ENCODE measurements at places on chromosomes 5 and 9. TPM values are rescaled to one million over a fixed set of nuclear protein-coding genes. Genes with fewer than 3 reads are reported as not detected.

CATSPER3 gene
- total RNA-seq, result 0.53 TPM

GRCh38 chr5:108989761-108990392 is 242.2 kb downstream of the FER start:
- H3K36me3 ChIP-seq, result peaks cover 19% of the 10 kb centered on the region
- no peaks in the 10 kb centered on the region for H3K4me1 ChIP-seq
- no peak overlapping the region for H3K27ac ChIP-seq
- H3K27me3 ChIP-seq, result no peaks in the 10 kb centered on the region

- no peak for DNase-seq
- H3K4me1 ChIP-seq, result no peaks in the 10 kb centered on the region
- H3K27me3 ChIP-seq, result no peaks in the 10 kb centered on the region
- H3K36me3 ChIP-seq, result peaks cover 30% of the 10 kb centered on the region
Observed at GRCh38 chr5:134769206-134769605, 10.6 kb downstream of the DDX46 start.

DNA sequence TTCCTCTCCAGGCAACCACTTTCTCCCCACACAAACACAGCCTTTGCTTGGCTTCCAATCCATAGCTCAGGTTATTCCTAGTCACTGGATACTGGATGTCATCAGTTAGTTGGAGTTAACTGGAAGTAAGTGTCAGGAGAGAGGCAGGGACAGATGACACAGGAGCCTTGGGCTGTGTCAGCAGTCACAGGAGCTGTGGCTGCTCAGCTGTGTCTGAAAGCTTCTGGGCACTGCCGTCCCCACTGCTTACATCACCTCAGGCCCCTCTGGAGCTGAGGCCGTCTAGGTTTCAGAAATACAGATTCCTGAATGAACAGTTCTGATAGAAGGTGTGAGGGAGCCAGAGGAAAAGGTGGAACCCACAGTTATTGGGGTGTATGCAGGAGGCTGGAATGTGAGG is 17.3 kb upstream of the FAM240B start:
- H3K36me3 ChIP-seq, result no peaks in the 10 kb centered on the region
- H3K4me1 ChIP-seq, result no peaks in the 10 kb centered on the region
- peaks cover 11% of the 10 kb centered on the region for H3K27me3 ChIP-seq
- DNase-seq, result no peak
- H3K4me3 ChIP-seq, result no peak overlapping the region

DNA sequence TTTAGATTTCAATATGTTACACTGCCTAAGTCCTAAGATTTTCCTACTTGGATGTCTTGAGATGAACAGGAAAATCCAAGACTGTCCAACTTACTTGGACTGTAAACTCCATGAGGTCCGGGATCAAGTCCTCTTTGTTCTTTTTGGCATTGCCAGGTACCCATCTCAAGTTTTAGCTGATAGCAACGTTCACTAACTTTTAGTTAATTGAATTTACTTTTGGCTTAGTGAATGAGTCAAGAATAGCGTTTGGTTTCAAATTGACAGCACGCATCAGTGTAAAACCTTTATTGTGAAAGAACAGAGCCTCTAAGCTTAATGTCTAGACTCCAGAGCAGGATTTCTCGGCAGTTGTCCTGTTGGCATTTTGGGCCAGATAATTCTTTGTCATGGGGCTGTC is 37.2 kb downstream of the ALDH1A1 start:
- no peak overlapping the region for H3K27ac ChIP-seq
- no peak overlapping the region for H3K4me3 ChIP-seq
- no peaks in the 10 kb centered on the region for H3K4me1 ChIP-seq
- no peaks in the 10 kb centered on the region for H3K27me3 ChIP-seq
- no peak for DNase-seq

GRCh38 chr9:3028535-3028934 is 184.6 kb upstream of the PUM3 start:
- H3K4me3 ChIP-seq, result no peak overlapping the region
- H3K36me3 ChIP-seq, result no peaks in the 10 kb centered on the region
- H3K27ac ChIP-seq, result no peak overlapping the region
- DNase-seq, result no peak
- peaks cover 10% of the 10 kb centered on the region for H3K27me3 ChIP-seq

DNA sequence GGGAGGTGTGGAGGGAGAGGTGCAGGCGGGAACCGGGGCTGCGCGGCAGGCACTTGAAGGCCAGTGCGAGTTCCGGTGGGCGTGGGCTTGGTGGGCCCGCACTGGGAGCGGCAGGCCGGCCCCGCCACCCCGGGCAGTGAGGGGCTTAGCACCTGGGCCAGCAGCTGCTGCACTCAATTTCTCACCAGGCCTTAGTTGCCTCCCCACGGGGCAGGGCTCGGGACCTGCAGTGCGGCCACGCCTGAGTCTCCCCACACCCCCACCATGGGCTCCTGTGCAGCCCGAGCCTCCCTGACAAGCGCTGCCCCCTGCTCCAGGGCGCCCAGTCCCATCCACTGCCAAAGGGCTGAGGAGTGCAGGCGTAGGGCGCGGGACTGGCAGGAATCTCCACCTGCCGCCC is 284.5 kb downstream of the DEPDC1B start:
- H3K4me3 ChIP-seq, result no peak overlapping the region
- no peaks in the 10 kb centered on the region for H3K27me3 ChIP-seq
- no peaks in the 10 kb centered on the region for H3K36me3 ChIP-seq
- H3K27ac ChIP-seq, result no peak overlapping the region
- no peak for DNase-seq
- no peaks in the 10 kb centered on the region for H3K4me1 ChIP-seq

FOXD4L5 gene
- total RNA-seq, result not detected

PFN3 gene
- total RNA-seq, result not detected

GFM2 gene
- 30.9 TPM for total RNA-seq

GRCh38 chr5:151181818-151182523 is 24.4 kb upstream of the ANXA6 start:
- DNase-seq, result no peak
- no peak overlapping the region for H3K4me3 ChIP-seq
- H3K36me3 ChIP-seq, result peaks cover 20% of the 10 kb centered on the region
- no peaks in the 10 kb centered on the region for H3K27me3 ChIP-seq

SV2C gene
- 0.10 TPM for total RNA-seq

- H3K27me3 ChIP-seq, result peaks cover 2% of the 10 kb centered on the region
- no peak overlapping the region for H3K4me3 ChIP-seq
- H3K4me1 ChIP-seq, result no peaks in the 10 kb centered on the region
- no peaks in the 10 kb centered on the region for H3K36me3 ChIP-seq
Observed at GRCh38 chr9:119963798-119964372, 594.6 kb upstream of the BRINP1 start.

NR2F1-AS1 gene
- not detected for total RNA-seq

EMB gene
- total RNA-seq, result 87.6 TPM

DNA sequence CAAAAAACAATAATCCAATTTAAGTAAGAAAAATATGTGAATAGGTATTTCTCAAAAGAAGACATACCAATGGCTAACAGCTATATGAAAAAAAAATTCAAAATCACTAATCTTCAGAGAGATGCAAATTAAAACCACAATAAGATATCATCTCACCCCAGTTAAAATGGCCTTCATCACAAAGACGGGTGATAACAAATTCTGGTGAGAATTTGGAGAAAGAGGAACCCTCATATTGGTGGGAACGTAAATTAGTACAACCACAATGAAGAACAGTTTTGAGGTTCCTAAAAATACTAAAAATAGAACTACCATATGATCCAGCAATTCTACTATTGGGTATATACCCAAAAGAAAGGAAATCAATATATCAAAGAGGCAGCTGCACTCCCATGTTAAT is 94.3 kb downstream of the TMEM167A start:
- no peak overlapping the region for H3K4me3 ChIP-seq
- H3K36me3 ChIP-seq, result no peaks in the 10 kb centered on the region
- no peak overlapping the region for H3K27ac ChIP-seq
- DNase-seq, result no peak

GRCh38 chr5:172853355-172853975 is 19.4 kb downstream of the ERGIC1 start:
- no peaks in the 10 kb centered on the region for H3K36me3 ChIP-seq
- H3K4me3 ChIP-seq, result no peak overlapping the region
- peaks cover 23% of the 10 kb centered on the region for H3K4me1 ChIP-seq
- no peaks in the 10 kb centered on the region for H3K27me3 ChIP-seq
- DNase-seq, result no peak
- peak overlapping the region; percentile 6 for H3K27ac ChIP-seq

DNA sequence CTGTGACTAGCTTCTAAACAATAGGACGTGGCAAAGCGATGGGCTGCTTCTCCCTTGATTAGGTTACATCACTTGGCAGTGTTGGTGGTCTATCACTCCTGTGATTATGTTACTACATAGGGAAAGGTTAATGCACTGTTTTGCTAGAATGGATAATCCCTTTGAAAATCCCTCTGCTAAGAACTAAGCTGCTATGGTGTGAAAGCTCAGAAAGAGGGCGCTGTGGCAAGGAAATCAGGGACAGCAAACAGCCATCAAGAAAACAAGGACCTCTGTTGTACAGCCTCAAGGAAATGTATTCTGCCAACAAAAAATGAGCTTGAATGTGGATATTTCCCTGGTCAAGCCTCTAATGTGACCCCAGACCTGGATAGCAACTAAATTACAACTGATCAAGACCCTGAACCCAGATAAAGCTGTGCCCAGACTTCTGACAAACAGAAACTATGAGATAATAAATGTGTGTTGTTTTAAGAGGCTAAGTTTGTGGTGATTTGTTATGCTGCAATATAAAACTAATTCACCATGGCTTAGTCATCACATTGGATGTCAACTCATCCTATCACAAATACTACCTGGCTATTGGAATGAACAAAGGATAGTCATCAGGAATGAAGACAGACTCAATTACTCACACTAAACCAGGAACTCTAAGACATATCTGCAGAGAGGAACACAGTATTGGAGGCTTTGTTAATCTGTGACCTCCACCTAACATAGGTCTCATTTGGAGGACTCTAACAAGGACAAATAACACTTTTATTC is 1215.9 kb downstream of the EFNA5 start:
- no peak overlapping the region for H3K4me3 ChIP-seq
- no peaks in the 10 kb centered on the region for H3K4me1 ChIP-seq
- H3K27me3 ChIP-seq, result no peaks in the 10 kb centered on the region

- peaks cover 2% of the 10 kb centered on the region for H3K36me3 ChIP-seq
- no peak for DNase-seq
- peaks cover 5% of the 10 kb centered on the region for H3K4me1 ChIP-seq
- no peaks in the 10 kb centered on the region for H3K27me3 ChIP-seq
Observed at GRCh38 chr9:127876026-127876763, 1.3 kb downstream of the AK1 start.

DNA sequence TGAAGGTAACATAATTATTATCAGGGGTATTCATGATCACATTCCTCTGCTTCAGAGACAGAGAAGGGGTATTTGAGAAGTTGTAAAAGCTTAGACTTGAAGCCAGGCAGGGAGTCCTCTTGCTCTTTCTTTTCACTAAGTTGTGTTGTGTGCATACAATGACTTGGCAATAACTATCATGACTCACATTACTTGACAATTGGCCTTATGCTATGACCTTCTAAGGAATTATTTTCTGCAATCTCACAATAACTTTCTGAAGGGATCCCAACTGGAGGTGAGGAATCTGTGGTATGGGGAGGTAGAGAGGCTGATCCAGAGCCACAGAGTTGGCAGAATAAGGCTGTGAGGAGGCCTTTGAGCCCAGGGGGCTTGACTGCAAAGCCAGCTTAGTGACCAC is 622.3 kb downstream of the MTRR start:
- H3K4me1 ChIP-seq, result no peaks in the 10 kb centered on the region
- no peak for DNase-seq
- H3K27me3 ChIP-seq, result no peaks in the 10 kb centered on the region

HTR4 gene
- total RNA-seq, result not detected

DNA sequence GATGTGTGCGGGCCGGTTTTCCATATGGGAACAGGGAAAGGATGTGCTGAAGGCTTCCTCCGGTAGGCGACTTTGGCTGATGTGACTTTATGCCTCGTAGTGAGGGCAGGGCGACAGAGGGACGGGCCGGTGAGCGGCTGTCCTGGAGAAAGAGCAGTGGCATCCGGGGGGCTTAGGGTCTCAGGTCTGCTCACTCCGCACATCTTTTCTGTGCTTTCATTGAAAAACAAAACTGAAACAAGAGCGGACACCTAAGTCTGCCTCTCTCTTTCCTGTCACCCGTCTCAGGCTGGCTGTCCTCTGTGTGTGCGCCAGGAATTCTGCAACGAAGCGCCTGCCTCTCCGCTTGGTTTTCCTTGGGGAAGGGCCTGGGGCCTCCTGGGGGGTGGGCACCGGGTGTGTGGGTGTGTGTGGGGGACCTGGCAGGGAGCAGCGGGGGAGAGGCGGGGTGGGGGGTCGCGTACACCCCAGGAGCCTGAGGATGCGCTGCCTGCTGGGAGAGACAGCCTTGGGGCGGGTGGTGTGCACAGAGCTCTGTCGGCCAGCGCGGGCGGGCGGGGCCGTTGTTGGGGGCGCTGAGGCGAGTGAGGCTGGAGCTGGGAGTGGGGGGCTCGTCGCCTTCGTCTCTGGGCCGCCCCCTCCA is 580 bp upstream of the PRRX2 start:
- no peak overlapping the region for H3K4me3 ChIP-seq
- H3K36me3 ChIP-seq, result no peaks in the 10 kb centered on the region
- no peak overlapping the region for H3K27ac ChIP-seq

GRCh38 chr9:19036611-19037010 is 3.6 kb upstream of the SAXO1 start:
- no peak overlapping the region for H3K4me3 ChIP-seq
- DNase-seq, result no peak
- H3K36me3 ChIP-seq, result no peaks in the 10 kb centered on the region
- no peaks in the 10 kb centered on the region for H3K4me1 ChIP-seq
- no peaks in the 10 kb centered on the region for H3K27me3 ChIP-seq

DNA sequence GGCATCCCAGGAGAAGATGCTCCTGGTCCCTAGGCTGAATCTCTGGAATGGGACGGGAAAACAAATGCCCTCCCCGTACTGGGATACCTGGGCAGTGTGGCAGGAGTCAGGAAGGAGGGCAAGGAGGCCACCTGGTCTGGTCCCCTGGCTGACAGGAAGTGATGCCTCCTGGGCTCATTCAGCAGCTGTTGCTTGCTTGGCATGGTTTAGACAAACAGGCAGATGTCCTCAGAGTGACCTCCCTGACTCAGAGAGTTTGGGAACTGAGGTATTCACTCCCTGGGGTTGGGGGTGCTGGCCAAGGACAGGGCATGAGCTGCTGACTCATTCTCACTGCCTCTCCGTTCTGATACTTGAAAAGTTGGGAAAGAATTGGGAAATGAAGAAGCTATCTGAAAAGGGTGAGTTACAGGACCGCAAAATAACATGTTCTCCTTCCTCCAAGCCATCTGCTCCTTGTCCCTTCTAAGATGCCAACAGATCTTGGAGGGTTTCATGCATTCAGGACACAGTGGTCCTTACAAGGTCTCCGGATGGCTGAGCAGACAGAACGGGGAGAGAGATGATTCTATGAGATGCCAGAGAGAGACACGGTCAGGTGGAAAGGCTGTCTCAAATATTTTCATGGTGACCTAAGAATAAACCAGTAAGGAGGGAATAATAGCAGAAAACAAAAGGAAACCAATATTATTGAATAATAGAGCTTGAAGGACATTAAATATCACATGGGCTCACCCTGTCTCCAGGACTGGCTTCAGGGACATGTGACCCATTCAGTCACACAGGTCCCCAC is 534.5 kb downstream of the BNC2 start:
- no peak overlapping the region for H3K4me3 ChIP-seq
- no peaks in the 10 kb centered on the region for H3K27me3 ChIP-seq
- DNase-seq, result no peak
- H3K27ac ChIP-seq, result no peak overlapping the region
- no peaks in the 10 kb centered on the region for H3K36me3 ChIP-seq

SURF1 gene
- 26.0 TPM for total RNA-seq
